ENCODE measurements at places on chromosomes 12 and 14.

DNA sequence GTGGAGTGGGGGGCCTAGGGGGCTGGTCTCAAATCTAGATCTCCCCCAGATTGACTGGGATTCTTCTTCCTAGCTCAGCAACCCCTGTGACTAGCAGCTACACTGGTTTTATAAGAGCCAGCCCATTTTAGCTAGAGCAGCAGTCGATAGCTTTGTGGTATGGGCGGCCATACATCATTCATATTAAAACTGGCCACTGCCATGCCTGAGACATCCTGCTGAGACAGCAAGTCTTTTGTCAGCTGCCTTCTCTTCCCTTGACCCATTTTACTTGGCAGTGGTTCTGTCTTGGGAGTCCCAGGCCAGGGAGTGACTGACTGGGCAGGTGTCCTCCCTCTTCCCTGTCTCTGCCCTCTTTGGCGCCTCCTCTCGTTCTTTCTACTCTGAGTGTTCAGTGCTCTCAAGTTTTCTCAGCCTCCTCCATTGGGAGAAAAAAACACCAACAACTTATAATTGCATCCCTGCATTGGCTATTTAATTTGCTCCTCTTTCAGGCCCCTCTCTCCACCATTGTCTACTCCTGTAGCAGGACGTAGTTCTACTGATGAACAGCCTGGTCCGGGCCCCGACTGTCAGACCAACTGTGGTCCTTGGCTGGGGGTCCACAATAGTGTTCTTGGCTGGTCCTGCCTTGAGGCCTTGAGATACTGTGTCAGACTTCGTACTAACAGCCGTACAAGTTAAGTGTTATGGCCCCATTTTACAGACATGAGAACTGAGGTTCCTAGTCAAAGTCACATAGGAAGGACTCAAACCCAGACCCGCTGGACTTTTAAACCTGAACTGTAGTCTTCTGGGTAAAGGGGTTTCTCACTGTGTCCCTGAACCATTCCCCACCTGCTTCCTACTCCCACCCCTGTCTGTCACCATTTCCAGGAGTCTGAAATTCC lies 18.3 kb upstream of the JDP2 start:
- no peak for DNase-seq

- no peak for DNase-seq
Measured at GRCh38 chr14:79705126-79705894, 506.0 kb downstream of the DIO2 start.

GRCh38 chr12:20368114-20368650 lies at the start of gene PDE3A:
PDE3A (plus strand) TSS chr12:20368537; CDS start chr12:20369285, 748 bp downstream.
- peak; percentile 72 for DNase-seq

GRCh38 chr12:32031109-32031508 lies 71.9 kb downstream of the RESF1 start:
- DNase-seq, result no peak

GRCh38 chr12:109462868-109463692 lies 14.0 kb downstream of the KCTD10 start:
- no peak for DNase-seq

DNA sequence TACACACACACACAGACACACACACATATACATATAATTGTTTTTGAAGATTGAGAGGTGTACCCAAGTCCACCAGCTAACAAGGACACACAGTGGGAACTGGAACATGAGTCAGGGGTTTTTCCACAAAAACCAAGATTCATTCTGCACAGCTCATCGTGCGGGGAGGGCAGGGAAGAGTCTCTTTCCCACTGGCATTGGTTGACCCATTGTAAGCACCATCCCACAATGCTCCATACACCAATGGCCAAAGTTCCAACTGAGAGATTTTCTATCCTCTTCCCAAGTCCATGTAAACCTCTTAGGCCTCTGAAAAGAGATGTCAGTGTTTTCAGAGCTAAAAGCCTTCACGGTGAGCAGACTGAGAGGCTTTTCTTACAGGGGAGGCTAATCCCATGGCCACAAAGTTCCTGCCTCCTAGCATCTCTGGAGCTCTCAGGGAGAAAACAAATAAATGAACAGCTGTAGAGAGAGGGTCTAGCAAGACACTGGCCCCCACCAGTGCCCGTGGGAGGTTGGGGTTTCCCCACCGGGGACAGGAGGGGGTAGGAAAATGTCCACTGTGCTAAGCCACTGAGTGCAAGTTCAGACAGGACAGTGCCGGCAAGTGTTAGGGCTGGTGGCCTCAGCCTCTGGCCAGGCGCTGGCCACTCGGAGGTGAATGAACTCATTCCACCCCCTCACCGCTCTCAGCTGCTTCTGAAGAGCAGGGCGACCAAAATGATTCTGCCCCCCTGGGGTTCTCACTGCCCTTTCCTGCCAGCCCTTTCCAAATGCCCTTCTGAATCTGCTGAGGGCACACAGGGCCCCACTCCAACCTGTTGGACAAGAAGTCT lies 21.5 kb upstream of the TC2N start:
- DNase-seq, result no peak

GRCh38 chr12:119938049-119938667 lies 50.9 kb upstream of the BICDL1 start:
- DNase-seq, result peak; percentile 76

GRCh38 chr14:77205566-77205965 lies 24.0 kb downstream of the TMEM63C start:
- DNase-seq, result no peak

DNA sequence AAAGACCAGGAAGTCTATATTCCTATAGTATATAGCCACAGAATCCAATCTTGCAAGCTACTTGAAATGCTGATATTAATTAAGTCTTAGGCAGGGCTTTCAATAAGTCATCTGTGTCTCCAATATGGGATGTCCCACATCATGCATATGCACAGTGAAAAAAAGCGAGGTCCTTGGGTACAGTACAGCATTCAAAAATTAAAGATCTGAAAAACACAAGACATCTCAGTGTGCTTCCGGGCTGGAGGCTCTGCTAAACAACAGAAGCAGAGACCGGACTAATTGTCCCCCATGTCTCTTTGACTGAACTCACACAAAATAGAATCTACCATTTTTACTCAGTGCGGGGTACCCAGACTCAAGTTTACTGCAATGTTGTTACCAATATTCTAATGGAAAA lies 156.0 kb downstream of the DAD1 start:
- DNase-seq, result no peak

DNA sequence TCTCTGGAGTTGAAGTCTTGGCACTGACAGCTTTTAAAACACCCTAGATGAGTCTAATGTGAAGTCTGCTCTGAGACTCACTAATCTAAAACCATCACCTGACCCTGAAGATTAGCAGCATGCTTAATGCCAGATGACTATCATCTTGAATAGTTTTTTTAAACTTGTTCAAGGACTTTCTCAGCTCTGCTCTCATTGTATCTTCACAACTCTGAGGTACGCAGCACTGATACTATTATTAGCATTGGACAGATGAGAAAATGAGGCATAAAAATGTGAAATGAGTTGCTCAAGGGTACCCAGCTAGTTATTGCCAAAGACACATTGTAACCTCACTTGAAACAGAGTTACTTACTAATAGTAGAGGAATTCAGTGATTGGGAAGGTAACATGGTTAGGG lies 4.8 kb downstream of the SLC38A1 start:
- no peak for DNase-seq

DNA sequence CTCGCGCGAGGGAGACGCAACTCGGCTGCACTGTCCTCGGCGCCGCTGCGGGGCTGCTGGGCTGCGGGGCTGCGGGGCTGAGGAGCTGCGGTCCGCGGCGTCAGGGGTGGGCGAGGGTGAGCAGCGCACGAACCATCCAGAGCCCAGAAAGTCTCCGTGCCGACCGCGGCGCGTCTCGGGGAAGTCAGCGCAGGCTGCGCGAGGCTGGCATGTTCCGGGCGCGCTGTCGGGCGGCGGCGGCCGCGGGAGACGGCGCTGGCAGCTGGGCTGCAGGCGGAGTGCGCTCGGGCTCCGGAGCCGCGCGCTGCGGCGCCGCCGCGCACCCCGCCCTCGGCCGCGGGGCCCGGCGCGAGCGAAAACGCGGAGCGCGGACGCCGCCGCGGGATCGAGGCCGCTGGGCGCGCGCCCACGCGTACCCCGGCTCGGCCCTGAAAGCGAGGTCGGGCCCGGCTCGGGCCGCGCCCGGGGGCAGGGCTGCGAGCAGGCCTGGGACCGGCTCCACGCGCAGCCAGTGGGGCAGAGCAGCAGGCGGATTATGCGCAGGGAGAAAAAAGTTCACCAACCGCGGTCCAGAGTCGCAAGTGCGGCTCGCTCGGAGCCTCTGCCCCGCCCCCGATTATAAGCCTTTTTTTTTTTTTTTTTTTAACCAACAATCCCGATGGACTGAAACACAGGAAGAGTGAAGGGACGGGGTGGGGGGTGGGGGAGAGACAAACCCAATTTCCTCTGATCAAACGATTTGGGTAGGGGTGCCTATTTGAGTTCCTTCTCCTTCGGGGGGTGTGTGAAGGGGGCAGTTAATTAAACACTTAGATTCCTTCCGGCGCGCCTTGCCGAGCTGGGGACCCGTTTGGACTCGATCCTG lies at the start of gene PRICKLE1:
Gene PRICKLE1, minus strand, starts transcription at position 282 of the 865 bp plus-strand sequence. CDS start 117,230 bp downstream, outside the sequence.
- peak; percentile 93 for DNase-seq

- DNase-seq, result no peak
Measured at GRCh38 chr12:109727039-109727723, 13.6 kb downstream of the FAM222A start.

GRCh38 chr14:57362361-57362760 lies 28.0 kb upstream of the NAA30 start:
- no peak for DNase-seq

- DNase-seq, result no peak
Measured at GRCh38 chr12:65307169-65307501, 28.7 kb downstream of the MSRB3 start.

DNA sequence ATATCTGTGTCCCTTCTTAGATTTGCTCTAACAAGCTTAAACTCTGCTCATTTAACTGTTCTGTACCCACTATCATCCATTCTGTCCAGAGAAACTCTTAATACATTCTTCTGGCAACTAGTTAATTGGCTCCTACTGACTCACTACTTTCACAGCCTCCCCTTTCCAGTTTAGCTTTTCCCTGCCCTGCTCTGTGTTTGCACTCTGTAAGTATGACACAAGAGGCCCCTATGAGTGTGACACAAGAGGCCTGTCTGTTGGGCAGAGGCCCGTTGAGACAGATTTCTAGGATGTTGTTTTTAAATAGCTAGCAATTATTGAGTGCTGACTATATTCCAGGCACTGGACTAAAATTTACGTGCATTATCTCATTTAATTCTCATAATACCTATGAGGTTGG lies 246.0 kb upstream of the DAAM1 start:
- peak; percentile 29 for DNase-seq

DNA sequence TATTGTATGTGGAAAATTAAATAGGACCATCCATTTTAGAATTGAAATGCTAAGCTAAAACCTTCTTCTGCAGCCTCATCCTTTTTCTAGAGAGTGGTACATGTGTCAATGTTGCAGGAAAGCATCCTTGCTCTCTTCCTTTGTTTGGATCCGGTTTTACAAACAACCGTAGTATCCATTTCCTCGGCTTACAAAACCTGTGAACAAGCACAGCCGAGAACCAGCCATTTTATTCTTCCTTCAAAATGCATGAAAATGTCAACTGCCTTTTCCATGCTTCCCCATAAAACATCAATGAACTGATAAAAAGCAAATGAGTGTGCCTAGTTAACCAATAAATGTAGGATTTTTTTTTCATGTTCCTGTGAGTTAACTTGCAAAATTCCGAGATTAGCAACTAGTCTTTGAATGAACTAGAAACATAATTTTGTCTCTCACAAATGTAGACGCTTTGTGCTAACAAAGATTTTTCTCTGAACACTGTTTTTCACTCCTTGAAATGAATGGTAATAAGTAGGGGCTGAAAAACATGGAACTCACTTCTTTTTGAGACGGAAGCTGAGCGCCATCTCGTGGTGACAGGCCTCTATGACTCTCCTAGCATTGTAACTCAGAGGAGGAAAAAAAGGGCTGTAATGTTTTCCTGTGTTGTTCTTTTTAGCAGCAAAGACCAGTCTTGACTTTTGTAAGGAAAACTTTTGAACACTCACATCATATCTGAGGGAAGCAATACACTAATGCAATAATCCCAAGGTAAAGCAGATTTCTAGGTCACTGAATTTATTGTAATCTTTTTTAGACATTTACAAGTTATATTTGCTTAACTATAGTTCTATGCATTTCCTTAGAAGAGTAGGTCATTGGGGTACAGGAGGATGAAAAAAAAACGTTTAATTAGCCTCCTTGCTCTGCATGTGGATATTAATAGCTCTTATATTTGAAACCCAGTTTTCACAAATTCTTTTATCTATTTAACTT lies 157.4 kb upstream of the FOXG1 start:
- peak; percentile 73 for DNase-seq

DNA sequence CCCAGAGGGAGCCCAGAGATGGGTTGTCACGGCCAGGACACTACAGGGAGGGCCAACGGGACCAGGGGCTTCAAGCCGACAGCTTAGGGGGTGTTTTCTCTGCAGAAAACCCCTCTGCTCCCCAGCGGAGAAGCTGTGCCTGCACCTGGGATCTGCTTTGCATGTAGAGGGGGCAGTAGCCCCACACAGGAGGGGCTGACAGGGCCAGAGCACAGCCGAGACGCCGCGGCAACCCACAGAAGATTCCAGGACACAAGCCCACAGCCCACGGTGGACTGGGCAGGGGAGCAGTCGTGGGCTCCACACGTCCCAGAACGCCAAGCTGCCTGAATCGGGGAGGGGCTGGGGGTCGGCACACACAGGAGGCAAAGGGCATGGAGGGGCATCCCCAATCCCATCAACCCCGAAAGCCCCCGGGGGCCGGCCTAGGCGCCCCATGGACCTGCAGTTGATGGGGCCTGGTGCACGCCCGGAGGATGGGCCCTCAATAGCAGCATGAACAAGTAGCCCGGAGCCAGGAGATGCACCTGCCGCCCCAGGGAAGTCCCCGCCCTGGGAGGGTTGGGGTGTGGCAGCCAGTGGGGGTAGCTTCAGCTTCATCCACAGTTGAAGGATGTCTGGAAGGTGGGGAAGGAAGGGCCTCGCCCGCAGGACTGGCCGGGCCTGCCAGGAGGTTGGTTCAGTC lies 30.5 kb upstream of the TMEM179 start:
- no peak for DNase-seq

DNA sequence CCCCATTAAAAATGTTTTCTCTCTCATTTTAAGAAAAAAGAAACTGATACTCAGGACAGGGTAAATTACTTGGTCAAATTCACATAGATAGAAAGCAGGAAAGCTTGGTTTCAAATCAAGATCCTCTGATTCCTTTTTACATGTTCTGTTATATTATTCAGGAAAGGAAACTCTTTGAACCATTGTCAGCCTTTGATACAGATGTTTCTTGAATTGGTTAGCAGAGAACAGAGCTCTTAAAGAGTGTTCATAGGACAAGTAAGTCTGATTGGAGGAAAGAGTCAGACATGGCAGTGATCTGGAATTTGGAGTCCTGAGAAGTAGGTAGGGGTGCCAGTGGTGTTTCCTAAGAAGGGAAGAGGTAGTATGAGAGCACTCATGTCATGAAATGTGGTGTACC lies 165.2 kb upstream of the BCL2L14 start:
- DNase-seq, result no peak

DNA sequence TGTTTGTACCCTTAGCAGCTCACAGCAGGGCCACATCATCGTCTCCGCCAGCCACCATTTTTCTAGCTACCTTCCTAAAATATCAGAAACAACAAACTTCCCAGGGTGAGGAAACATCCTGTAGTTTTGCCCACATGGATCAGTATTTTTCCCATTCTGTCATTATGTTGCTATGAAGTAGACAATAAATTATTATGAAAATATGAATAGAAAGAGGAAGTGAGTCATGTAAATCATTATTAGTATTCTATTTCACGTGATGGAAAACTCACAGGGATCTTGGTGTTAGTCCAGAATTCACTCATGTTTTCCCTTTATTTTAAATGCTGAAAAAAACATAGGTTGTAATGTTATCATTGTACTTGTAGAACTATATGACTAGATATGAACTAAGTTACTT lies 319.4 kb downstream of the SYT1 start:
- DNase-seq, result no peak

GRCh38 chr12:108728820-108729611 lies 2.3 kb downstream of the CORO1C start:
- no peak for DNase-seq
